ENCODE measurements at places on chromosomes 3 and 15.

- no peak for DNase-seq
Observed at GRCh38 chr3:17747174-17747889, 4.9 kb upstream of the TBC1D5 start.

DNA sequence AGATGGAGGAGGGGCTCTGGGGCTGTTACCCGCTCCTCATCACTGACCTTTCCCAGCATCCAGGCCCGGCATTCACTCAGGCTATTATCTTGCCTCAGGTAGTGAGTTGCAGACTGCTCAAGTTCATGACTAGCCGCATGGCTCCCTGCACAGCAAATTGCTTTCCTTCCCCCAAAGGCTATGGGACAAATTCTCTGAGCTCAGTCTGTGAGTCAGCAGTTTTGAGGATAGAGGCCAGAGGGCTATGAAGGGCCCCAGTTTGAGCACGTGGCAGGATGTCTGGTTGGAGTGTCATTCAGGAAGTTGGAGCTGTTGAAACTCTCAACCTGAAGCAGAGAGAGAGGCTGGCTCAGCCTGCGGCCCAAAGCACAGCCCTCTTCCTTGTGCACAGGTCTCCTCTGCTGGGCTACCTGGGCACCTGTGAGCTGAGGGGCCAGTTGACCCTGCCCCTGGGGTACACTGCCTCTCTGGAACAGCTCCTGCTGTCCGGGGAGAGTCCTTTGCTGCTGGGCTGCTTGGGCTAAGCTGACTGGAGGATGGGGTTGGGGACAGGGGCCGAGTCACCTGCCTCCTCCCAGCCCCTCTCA lies 7.9 kb downstream of the FAH start:
- DNase-seq: peak; percentile 78

GRCh38 chr3:63387568-63387967 lies 109.5 kb downstream of the SYNPR start:
- DNase-seq: no peak

DNA sequence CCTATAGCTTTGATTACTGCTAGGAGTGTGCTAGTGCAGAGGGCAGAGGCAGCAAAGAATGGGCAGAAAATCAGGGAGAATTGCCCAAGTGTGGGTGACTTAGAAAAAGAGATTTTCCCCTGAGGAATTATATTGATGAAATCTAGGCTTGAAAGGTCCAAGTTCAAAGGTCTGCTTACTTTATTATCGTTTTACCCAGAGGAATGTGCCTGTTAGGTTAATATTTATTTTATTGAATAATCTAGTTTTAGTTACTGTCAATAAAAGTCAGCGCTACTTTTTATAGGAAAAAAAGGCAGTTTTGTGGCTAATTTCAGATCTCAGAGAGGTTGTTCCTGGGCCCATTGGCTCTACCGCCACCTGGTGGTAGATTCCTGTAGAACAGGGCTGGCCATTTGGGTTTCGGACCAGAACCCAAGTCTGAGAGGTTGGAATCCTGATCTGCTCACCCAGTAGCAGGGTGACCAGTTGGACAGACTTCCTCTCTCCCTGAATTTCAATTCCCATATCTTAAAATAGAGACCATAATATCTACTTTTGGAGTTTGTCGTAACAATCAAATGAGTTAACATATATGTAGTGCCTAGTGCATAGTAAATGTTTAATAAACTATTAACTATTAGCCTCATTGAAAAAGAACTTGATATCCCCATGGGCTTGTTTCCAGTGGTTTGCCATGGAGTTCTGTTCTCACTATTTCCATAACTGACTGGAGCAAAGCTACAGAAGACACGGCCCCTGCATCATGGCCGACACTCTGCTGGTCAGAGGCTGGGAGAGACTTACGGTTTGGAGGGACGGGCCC lies 62.7 kb upstream of the ZNF148 start:
- DNase-seq: no peak

DNA sequence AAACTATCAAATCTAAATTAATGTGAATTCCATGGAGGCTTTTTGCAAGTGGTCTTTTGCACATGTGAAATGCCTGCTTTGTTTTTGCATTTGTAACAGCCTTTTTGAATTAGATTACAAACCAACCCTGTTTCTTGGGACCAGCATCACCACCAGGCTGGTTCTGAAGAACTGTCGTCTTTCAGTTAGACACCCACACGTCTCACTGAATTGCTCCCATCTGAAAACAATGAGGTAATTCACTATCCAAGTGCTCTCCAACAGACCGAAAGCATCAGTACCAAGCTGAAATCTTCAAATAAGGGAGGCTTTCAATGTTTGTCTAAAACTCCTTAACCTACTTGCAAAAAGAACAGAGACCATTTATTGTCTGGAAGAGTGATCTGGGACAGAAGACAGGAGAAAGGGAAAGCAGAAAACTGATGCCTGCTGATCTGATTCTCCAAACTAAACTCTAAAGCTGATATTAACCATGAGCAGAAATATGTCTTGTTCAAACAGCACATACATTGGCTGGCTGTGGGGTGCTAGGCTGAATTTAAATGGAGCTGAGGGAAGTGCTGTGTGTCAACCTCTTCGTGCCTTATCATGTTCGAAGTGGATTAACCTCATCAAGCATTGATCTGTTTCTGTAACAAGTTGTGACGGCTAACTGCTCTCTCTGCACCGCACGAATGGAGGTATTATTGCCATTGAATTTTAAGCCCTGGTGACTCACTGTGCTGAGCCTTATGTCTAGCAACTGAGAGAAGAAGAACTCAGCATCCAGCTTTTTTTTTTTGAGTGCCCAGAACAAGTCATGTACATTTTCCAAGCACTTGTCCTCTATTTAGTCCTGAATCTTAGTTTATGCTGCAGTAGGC lies 213.7 kb upstream of the P2RY1 start:
- no peak for DNase-seq

- no peak for DNase-seq
Observed at GRCh38 chr3:197583371-197583770, 27.6 kb upstream of the BDH1 start.

DNA sequence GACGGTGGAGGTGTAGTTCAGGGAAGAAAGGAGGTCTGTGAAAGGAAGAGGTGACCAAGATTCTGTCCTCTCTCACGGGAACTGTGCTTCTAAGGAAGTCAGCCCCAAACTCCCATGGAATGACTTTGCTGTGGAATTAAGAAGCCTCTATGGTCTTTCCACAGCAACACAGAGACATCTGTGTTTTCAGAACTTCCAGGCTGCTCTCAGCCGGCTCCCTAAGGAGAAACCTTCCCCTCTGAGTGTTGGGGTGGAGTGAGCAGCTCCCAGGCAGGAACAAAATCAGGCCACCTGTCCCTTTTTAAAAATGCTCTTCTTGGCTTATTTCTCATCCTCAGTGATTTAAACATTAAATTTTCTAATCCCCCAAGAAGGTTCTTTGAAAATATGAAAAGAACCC lies 53.3 kb upstream of the SNRK start:
- no peak for DNase-seq

DNA sequence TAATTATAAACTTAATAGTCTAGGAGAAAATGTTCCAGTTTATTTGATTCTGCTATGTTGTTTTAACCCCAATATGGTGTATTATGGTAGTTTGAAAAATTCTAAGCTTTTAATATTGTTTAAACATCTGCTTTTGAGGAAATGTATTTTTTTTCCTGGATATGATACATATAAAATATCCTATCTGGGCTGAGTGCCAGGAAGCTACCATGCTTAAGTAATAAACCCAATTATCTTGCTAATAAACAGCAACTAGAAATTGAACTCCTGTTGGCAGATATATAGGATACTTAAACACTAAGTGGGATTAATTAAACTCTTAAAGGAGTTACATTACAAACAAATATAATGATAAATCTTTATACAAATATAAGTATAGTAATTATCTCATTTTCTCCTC lies 293.7 kb upstream of the GRM7 start:
- no peak for DNase-seq

DNA sequence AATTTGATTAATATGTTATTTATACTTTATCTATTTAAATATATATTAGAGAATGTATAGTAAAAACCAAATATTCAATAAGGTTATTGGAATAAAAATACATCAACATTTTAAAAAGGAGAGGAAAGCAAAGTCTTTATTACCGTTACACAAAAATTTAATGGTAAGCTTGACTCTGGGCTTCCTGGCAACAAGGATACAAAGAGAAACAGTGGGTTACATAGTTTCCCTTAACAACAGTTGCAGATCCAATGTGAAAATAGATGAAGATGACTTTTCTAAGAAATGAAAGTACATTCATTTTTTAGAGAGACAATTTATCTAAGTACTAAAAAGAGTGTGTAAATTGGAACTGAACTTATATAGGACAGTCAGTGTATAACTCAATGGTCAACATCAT lies 6.0 kb upstream of the PHLDB2 start:
- no peak for DNase-seq

- peak; percentile 87 for DNase-seq
Observed at GRCh38 chr15:81642451-81642990, 268.5 kb upstream of the TMC3 start.

- DNase-seq: peak; percentile 53
Observed at GRCh38 chr15:43800286-43801141, at the start of gene HYPK. HYPK (plus strand) TSS chr15:43800599; CDS start chr15:43800623, 24 bp downstream.

GRCh38 chr15:93759629-93760028 lies 471.7 kb upstream of the MCTP2 start:
- DNase-seq: no peak

- no peak for DNase-seq
Observed at GRCh38 chr3:61169621-61170251, 81.5 kb downstream of the FHIT start.

- no peak for DNase-seq
Observed at GRCh38 chr3:13547591-13548371, 1.1 kb upstream of the FBLN2 start.

DNA sequence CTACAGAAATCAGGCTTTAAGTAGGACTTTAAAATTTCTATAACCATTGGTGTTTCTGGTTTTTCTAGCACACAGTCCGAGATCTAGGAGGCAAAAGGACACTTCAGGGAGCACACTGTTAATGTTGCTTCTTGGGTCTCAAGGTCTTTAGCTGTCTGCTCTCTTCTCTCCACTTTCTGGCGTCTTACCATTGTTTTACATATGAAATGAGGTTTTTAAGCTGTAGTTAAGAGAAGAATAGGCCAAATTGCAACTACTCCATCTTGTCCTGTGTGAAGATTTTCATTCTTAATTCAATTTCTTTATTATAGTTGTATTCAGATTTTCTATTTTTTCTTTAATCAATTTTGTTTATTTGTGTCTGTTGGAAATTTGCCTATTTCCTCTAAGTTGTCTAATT lies 151.4 kb downstream of the WNT7A start:
- DNase-seq: no peak

DNA sequence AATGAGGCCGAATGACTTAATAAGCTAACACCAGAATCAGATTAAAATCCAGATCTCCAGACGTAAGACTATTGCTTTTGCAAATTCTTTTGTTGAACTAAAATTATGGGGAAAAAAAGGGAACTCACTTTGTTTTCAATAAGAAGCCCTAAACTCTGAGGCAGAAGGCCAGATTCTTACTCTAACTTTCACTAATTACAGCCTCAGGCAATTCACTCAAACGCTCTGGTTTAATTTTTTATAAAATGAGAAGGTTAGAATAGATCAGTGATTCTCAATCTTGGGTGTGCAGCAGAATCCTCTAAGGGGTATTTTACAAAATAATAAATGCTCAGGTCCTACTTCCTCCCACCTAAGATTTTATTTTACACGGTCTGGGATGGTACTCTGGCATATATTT lies 38.1 kb downstream of the C3orf70 start:
- no peak for DNase-seq

- DNase-seq: no peak
Observed at GRCh38 chr3:44981751-44982150, 5.7 kb downstream of the EXOSC7 start.
